Memory B cell (primary cell): ENCODE measurements at places on chromosomes 3 and 15.

- no peak for DNase-seq
- no peaks in the 10 kb centered on the region for H3K36me3 ChIP-seq
- peaks cover 10% of the 10 kb centered on the region for H3K27me3 ChIP-seq
- H3K4me1 ChIP-seq = peaks cover 26% of the 10 kb centered on the region
- no peak overlapping the region for H3K27ac ChIP-seq
- peak overlapping the region; percentile 74 for H3K4me3 ChIP-seq
These were observed 380 bp upstream of the ALS2CL start for GRCh38 chr3:46693892-46694226.

GRCh38 chr3:40617084-40617483 lies 92.3 kb downstream of the ZNF621 start:
- no peak for DNase-seq
- peaks cover 32% of the 10 kb centered on the region for H3K4me1 ChIP-seq

GRCh38 chr3:2375376-2375775 lies 276.7 kb downstream of the CNTN4 start:
- H3K4me3 ChIP-seq = no peak overlapping the region
- DNase-seq = no peak
- no peak overlapping the region for H3K27ac ChIP-seq
- H3K27me3 ChIP-seq = no peaks in the 10 kb centered on the region
- no peaks in the 10 kb centered on the region for H3K4me1 ChIP-seq

DNA sequence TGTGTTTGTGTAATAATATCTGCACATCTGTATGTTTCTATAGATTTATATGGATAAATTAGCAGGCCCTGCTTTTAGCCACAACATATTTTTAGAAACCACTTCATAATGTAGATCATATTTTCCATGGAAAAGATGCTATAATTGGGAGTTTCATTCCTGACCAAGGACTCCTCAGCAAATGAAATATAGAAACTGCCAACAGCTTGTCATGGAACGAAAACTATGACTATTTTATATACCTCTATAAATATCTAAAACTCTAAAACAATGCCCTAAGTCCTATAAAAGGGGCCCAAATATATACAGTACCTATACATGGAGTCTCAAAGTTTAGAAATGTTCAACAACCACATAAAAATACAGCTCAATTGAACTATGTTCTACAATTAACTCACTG lies 27.9 kb downstream of the EID1 start:
- H3K4me1 ChIP-seq = no peaks in the 10 kb centered on the region
- no peaks in the 10 kb centered on the region for H3K27me3 ChIP-seq
- no peak overlapping the region for H3K27ac ChIP-seq
- H3K36me3 ChIP-seq = no peaks in the 10 kb centered on the region
- no peak for DNase-seq
- H3K4me3 ChIP-seq = no peak overlapping the region

DNA sequence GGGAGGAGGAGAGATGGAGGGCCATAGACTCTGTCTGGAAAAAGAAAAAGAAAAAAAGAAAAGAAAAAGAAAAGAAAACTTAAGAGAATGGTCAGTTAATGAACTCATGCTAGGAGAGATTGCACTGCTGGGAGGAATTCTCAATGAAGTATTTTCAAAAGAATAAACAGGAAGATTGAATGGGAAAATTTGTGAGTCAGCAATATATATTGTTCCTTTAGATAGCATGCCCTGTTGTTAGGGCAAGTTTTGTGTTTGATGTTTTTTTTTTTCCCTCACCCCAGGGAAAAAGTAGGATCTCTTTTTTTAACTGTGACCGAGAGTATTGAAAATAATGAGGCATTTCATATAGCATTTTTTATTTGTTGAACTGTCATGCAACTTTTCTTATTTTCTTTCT lies 7.8 kb upstream of the NR1D2 start:
- no peak overlapping the region for H3K27ac ChIP-seq
- DNase-seq = no peak
- H3K4me1 ChIP-seq = no peaks in the 10 kb centered on the region
- no peaks in the 10 kb centered on the region for H3K36me3 ChIP-seq
- no peak overlapping the region for H3K4me3 ChIP-seq
- no peaks in the 10 kb centered on the region for H3K27me3 ChIP-seq
